A549 treated with Hydrocortisone at 1 μM for 4 hours (cell line): ENCODE measurements at places on chromosomes 6 and 20. TPM values are rescaled to one million over a fixed set of nuclear protein-coding genes. Genes with fewer than 3 reads are reported as not detected.

The RNF5 gene
- total RNA-seq: 34.1 to 48.8 TPM (median 44.7 TPM) in 5 replicates

The RBBP9 gene
- 11.0 to 15.3 TPM (median 13.2 TPM) in 5 replicates for total RNA-seq

The CLIC5 gene
- not detected in 5 replicates for total RNA-seq

The FOXF2 gene
- 14.4 to 20.7 TPM (median 19.4 TPM) in 5 replicates for total RNA-seq

The E2F1 gene
- 22.3 to 29.6 TPM (median 27.4 TPM) in 5 replicates for total RNA-seq
